ENCODE measurements at places on chromosomes 4 and X.

GRCh38 chr4:113442826-113443225, 318.7 kb downstream of the CAMK2D start:
- DNase-seq = no peak

GRCh38 chrX:17405225-17405969, 30.4 kb downstream of the NHS start:
- DNase-seq = no peak

- no peak for DNase-seq
Measured at GRCh38 chr4:169268951-169269760, 1.6 kb downstream of the SH3RF1 start.

DNA sequence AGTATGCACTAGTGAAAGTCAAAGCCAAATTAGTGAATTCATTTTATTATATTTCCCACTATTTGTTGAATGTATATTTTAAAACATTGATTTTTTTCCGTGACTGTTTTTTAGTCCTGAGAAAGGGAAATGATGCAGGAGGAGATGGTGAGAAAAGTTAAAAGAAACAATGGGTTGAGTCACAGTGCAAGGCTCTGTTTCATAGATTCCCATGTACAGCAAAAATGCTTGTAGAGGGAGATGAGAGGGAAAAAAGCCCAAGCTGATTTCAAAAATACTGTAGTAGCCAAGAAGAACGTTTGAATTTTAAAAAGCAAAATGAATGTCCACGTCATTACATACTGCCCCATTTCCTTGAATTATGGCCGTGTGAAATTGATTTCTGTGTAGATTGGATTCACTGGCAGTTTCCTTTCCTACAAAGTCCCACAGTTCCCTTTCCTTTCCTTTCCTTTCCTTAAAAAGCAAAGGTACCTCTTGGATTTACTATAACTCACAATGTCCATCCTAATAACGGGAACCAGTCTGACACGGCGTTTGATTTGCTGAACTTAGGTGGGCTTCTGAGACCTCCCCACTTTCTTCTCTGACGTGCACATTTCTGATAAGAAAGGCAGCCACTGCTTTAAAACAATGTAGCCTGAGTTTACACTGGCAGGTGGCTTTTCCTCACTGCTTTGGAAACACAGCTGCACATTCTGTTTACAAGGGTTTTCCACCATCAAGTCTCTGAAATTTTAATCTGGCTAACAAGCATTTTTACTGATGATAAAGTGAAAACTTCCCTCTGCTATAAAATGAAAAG, 63.7 kb downstream of the SPCS3 start:
- no peak for DNase-seq

- no peak for DNase-seq
Measured at GRCh38 chr4:109052821-109053220, 249.6 kb downstream of the COL25A1 start.

GRCh38 chr4:48133669-48134068, 381 bp downstream of the TXK start:
- no peak for DNase-seq

DNA sequence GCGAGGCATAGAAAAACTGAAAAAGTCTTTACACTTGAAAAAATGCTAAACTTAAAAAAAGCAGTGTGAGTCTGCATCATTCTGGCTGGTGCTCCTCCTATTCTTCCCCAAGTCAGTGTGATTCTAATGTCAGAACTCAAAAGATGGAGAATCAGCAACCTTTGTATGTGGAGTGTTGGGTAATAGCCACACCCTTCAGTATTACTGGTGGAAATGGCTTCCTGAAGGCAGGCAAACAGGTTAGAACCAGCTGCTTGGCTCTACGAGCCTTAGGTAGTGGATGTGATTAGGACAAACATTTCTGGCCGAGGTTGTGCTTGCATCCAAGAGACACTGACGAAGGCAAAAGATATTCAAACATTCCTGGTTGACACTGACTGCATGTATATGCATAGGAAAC, 353.4 kb upstream of the TACR3 start:
- DNase-seq = no peak

- DNase-seq = no peak
Measured at GRCh38 chr4:124431653-124432192, 280.8 kb downstream of the ANKRD50 start.

DNA sequence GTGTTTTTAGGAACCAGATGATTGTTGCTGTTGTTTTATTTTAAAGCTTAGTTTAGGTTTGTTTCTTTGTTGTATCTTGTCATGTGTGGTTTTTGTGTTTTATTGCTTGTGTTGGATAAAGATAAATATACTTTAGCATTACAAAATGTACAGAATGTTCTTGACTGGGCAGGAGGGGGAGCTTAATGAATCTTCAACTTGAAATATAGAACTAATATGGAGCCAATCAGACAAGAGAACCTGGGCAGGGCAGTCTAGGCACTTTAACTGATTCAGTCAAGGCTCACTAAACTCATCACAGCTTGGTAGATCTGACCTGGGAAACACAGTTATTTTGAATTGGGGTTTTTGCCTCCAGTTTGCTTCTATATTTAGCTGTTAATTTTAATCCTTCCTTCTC, 304.2 kb downstream of the ARHGAP24 start:
- DNase-seq = no peak

DNA sequence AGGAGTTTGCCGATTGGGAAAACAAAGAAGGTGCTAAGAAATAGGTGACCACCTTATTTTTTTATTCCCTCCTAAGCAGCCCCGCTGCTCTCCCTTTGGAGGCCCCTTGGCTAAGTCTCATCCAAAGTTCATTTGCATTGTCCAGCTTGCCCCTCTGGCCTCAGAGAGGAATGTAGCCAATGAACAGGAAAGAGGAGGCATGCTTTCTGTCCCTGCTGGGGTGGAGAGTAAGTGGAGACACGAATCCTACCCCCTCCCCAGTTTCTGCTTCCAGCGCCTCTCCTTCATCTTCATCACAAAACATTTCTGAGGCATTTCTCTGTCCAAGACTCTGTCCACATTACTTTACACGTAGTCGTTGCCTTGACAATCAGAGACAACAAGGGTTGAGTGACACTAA, 38.7 kb downstream of the NLGN3 start:
- no peak for DNase-seq

DNA sequence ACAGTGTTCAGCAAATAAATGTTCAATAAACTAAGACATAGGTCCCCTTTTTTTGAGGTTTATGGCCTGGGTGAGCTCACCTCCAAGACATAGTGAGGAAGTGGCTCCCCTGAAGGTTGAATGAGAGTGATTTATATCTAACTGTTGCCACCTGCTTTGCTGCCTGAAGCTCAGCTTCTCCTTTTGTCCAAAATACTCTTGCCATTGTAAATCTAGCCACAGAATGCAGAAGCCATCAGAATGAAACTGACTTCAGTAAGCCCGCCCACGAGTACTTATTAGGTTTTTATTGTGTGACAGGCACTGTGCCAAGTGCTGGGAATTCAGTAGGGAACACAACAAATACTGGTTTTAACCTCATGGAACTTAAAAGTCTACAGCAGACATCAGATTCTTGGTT, 18.0 kb downstream of the SPINK2 start:
- no peak for DNase-seq

DNA sequence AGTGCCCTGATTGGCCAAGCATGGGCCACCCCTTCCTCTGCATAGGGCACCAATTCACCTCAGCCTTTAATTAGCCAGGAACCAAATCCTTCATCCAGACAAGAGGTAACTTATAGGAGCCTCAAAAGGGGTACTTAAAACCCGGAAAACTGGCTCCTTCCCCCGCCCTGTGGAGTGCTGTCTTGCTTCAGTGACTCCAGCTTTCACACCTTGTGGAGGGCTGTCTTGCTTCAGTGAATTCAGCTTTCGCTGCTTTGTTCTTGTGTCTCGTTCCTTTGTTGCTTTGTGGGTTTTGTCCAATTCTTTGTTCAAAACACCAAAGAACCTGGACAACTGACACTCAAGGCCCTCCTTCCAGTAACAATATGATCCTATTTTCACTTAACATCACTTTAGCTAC, 82.2 kb upstream of the FRG1 start:
- DNase-seq = no peak

DNA sequence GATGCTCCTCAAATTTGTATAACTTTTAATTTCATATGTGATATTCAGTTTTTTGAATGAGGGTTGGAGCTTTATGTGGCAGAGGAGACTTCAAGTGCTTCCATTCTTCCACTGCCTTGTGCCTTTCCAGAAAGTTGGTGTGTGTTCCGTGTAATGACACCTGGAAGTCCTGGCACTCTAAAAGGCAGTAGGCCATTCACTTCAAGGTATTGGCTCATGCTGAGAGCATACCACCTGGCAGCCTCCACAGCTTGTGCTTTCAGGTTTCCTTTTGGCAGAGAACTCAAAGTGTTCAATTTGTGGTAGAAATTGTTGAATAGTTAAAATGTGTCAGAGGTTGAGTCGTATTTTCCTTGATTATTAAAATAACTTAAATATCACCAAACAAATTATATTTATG, 49.6 kb downstream of the GRIA2 start:
- DNase-seq = no peak

GRCh38 chr4:184732126-184732525, 1.8 kb downstream of the CENPU start:
- no peak for DNase-seq

DNA sequence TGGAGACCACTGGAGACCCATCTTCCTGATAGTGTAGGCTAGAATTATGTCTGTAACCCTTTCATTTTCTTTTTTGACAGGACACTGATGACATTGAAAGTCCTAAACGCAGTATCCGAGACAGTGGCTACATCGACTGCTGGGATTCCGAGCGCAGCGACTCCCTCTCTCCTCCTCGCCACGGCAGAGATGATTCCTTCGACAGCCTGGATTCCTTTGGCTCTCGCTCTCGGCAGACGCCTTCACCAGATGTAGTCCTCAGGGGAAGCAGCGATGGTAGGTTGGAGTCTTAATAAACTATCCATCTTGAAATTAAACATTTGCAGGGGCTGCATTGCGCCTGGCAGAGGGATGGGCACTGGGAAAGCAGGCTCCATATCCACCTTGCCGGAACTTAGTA, 75.4 kb downstream of the LIMCH1 start:
- DNase-seq = no peak

GRCh38 chr4:181416966-181417365, 826.2 kb upstream of the TENM3 start:
- no peak for DNase-seq

DNA sequence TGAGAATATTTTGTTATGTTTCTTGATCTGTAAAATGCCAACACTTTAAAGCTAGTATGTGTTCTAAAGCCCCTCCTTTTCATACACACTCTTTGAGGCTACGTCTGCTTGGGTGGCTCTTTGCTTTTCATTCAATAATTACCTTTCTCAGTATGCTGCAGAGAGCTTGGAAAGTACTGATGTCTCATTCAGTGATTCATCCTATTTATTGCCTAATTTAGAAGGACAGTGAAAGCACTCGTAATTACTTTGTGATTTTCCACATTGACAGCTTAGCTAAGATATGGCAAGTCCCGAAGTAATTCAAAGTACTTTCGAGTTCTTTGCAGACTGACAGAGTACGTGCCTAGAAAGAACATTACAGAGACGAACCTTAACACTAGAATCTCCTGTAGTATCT, 57.2 kb downstream of the BMP15 start:
- no peak for DNase-seq

DNA sequence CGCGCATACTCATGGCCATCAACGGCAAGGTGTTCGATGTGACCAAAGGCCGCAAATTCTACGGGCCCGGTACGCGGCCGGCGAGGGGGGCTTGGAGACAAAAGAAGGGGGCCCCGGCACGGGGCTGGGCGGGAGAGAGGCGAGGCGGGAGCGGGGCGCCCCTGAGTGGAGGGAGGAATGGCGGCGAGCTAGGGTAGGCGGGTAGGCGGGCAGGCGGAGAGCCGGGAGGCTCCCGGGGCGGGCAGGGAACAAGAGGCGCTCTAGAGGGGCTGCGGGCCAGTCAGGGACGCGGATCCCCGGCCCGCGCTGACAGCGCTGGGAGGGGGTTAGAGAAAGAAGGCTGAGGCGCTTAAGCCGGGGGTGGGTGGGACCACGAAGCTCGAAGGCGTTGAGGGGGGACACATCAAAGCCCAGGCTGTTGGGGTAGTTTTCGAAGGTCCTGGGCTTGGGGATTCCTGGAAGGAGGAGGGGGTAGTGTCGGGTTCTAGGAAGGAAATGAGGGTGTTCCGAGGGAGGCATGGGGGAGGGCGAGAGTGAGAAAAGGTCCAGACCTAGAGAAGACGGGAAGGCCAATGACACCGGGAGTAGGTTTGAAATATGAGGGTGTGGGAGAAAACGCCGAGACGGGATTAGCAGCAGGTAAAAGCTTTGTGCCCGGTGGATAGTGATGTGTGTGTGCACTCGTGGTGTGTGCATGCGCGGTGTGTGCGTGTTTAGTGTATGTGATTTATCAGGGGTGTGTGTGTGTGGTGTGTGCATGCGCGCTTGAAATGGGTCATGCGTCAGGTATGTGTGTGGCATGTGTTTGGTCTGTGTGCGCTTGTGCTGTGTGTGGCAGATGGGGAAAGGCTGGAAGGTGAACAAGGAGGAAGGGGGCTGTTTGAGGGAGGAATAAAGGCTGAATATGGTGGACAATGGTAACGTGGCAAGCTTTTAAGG, 807 bp downstream of the PGRMC1 start:
- DNase-seq = peak; percentile 0

DNA sequence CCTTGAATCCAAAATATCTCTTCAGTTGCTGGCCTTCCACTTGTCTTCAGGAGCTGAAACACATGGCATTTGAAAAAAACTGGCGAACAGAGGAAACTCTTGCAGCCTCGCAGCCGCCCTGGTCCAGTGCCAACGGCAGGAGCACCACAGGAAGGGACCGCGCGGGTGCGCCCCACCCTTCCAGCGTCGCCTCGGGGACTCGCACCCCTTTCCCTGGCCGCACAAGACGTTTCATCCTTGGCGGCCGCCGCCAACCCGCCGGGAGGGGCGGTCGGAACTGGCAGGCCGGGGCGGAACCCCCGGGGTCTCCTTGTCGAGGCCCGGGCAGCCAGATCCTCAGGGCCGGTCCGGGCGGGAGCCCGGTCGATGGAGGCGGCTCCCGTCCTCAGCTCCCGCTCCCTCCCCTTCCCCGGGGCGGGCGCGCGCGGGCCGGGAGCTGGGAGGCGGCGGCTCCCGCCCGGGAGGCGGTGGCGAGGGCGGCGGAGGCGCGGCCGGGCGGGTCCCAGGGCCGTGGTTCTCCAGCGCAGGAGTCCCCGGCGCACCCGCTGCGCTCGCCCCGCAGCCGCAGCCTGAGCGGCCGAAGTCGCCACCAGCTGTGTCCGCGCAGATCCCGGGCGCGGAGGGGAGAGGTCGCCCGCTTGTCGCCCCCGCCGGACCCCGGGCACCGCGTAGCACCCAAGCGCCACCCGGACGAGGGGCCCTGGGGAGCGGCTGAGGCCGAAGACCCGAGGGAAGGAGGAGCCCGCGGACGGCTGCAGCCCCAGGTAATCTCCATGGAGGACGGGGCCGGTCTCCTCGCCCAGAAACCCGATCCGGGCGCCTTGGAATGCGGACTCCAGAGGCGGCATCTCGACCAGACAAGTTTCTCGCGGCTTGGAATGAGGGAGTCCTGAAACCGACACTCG, 886 bp upstream of the NDST3 start:
- DNase-seq = no peak

Data from stimulated activated CD8-positive, alpha-beta memory T cell treated with anti-CD3 and anti-CD28 coated beads, Interleukin-7, amount 100 ng/mL, for 1 hour (primary cell).